ENCODE measurements at places on chromosomes 6 and 20.

DNA sequence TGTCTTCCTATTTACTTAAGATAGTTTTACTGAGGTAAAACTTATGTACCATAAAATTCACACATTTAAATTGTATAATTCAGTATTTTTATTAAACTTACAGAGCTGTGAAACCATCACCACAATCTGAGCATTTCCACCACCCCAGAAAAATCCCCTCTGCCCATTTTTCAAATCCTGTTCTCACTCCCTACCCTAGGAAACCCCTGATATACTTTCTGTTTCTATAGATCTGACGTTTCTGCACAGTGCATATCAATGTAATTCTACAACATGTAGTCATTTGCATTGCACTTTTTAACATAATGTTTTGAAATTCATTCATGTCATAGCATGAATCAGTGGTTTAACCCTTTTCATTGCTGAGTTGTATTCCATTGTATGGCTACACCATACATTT is 96.7 kb upstream of the OPRM1 start:
- DNase-seq, result no peak

- DNase-seq, result no peak
These were observed 109.5 kb upstream of the SMLR1 start for GRCh38 chr6:130717657-130718056.

DNA sequence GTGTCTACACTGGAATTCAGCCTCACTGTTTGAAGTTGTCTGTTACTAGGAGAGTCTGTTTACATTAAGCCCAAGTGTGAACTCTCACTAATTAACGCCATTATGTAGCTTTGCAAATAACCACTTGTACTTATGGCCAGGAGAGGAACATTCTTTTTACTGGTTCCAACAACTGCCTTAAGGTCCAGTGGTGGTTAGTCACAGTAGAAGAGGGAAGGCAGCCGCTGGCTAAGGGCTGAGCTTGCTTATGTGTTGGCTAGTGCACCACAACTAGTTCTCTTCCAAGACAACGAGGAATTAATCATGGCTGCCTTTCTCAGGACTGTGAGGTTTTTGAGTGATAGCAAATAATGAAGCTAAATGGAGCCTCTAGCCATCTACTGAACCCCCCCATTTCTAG is 14.9 kb upstream of the SLC22A23 start:
- no peak for DNase-seq

- DNase-seq, result no peak
These were observed 377.7 kb downstream of the BTBD9 start for GRCh38 chr6:38262026-38262425.

DNA sequence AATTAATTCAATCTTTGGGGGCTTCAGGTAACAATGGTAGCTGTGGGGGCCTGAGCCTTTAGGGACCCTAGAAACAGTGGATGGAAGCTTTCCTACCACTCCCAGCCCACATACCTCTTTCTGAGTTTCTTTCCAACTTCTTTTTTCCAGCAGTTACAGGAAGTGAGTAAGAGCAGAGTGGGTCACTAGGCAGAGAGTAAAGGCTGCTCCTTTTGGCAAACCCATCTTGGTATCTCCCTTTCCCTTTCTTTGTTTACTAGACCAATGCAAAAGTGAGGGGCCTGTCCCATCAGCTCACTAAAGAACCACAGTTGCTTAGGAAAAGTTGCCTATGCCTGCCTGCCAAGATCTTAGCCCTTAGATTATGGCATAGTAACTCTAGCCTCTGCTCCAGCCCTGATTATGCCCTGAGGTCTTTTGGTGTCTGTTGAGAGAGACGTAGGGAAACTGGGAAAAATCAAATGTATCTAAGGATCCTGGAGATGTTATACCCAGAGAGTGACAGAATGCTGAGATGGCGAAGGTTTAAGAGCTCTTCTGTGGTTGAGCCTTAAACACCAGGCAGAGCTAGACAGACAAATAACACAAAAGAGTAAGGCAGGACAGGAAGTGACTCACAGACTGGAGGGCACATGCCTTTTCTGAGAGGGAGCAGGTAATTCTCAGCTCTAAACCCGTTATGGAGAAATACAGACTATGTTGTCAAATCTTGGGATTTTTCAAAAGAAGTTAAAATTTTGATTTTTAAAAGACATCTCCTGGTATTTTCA is 31.3 kb downstream of the TRMT6 start:
- no peak for DNase-seq

Measured in stimulated activated naive CD8-positive, alpha-beta T cell treated with anti-CD3 and anti-CD28 coated beads, Interleukin-15, amount 100 ng/mL, for 72 hours (primary cell).